Endodermal cell (in vitro differentiated cells): ENCODE measurements at places on chromosomes 6 and 20. TPM values are rescaled to one million over a fixed set of nuclear protein-coding genes. Genes with fewer than 3 reads are reported as not detected.

DNA sequence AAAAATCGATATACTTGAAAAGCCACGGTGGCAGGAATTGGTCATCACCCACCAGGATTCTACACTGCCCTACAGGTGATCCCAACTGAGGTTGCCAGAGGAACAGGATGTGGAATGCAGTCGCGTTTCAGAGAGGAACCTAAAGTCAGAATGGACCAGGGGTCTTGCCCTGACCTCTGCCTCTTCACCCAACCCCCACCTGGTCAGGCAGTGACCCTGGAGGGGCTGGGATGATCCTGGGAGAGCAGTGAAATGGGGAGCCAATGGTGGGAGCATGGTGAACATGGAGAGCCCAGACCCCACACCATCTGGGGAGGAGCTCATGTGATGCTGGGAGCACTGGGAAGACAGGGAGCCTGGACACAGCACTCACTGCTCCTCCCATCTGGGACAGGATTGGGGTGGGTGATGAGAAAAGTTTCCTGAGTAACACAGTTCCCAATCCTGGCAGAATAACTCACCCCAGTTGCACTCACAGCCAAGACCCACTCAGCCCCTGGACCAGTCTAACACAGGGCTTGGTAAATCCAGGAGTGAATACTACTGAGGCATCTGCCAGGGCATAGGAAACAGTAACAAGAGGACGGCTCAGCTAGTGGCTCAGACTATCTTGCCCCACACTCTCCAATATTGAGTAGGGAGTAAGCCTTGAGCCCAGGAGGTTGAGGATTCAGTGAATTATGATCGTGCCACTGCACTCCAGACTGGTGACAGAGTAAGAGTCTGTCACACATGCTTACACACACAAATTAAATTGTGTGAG lies 1.7 kb upstream of the ULBP2 start:
- peak; percentile 42 for DNase-seq
- H3K27ac ChIP-seq: no peak overlapping the region
- no peaks in the 10 kb centered on the region for H3K36me3 ChIP-seq
- H3K4me3 ChIP-seq: no peak overlapping the region
- H3K4me1 ChIP-seq: no peaks in the 10 kb centered on the region

PBOV1 gene
- total RNA-seq: not detected in 3 replicates

SALL4 gene
- 297 to 409 TPM (median 397 TPM) in 3 replicates for total RNA-seq

GRCh38 chr6:30725713-30726505 lies 5.8 kb downstream of the TUBB start:
- no peak overlapping the region for H3K4me3 ChIP-seq

DNA sequence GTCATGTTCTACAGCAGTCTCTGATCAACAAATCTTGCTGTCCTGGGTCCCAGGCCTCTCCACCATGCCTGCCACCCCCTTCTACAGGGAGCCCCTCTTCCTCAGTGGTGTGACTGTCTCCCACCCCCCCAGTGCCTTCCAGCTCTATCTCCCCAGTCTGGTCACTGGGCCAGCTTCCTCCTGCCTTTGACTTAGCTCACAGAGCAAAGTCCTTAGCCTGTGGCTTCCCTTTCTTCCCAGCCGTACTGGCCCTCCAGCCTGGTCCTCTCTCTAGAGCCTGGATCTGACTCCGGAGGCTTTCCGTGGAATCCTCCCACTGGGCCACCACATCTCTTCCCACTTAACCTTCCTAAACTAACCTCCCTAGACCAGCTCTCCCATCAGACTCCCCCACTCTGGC lies 17.0 kb downstream of the MAPK13 start:
- no peaks in the 10 kb centered on the region for H3K4me1 ChIP-seq
- DNase-seq: no peak
- no peak overlapping the region for H3K4me3 ChIP-seq

- H3K4me3 ChIP-seq: no peak overlapping the region
- no peaks in the 10 kb centered on the region for H3K27me3 ChIP-seq
- no peak overlapping the region for H3K27ac ChIP-seq
- H3K36me3 ChIP-seq: peaks cover 84% of the 10 kb centered on the region
Observed at GRCh38 chr6:89862698-89863097, 31.6 kb upstream of the GJA10 start.

IL17A gene
- total RNA-seq: not detected in 2 replicates

ZNF391 gene
- 7.3 and 8.6 TPM in 2 replicates for total RNA-seq

IRAK1BP1 gene
- 5.0 and 5.7 TPM in 2 replicates for total RNA-seq

TRIM15 gene
- not detected in 3 replicates for total RNA-seq

DNA sequence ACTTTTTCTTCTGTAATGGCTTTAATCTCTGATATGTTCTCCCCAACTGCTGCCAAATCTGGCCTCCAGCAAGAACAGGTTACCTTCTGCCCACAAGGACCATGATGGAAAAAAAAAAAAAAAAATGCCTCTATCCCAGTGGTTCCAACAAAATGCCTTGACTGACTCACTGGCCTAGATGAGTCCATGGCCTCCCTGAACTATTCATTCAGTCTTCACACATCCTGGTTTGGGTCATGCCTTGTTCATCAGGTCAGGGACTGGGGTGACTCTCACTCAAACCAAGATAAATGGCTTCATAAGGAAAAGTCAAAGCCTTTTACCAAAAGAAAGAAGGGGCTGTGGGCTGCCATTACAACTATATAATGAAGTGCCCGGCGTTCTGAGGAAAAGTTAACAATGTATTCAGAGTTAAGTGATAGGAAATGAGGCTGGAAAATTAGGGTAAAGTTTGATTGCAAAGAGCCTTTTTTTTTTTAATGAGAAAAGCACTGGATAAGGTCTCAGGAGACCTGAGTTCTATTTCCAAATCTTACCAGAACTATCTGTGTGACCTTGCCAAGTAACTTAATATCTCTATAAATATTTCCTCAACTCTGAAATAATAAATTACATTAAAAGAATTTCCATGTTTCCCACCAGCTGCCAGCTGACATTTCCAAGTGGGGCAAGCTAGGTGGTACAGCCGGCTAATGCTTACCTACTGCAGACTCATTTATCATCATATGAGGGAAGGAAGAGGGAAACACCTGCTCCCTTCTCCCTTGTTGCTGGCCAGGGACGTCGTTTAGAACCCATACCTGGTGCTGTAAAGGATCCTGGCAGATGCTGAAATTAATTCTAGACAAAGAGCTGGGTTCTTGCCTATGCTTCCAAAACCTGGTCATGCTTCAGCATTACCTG lies 380.0 kb upstream of the MARCKS start:
- H3K4me3 ChIP-seq: no peak overlapping the region
- no peaks in the 10 kb centered on the region for H3K36me3 ChIP-seq
- no peak overlapping the region for H3K27ac ChIP-seq
- H3K4me1 ChIP-seq: peaks cover 8% of the 10 kb centered on the region

DNA sequence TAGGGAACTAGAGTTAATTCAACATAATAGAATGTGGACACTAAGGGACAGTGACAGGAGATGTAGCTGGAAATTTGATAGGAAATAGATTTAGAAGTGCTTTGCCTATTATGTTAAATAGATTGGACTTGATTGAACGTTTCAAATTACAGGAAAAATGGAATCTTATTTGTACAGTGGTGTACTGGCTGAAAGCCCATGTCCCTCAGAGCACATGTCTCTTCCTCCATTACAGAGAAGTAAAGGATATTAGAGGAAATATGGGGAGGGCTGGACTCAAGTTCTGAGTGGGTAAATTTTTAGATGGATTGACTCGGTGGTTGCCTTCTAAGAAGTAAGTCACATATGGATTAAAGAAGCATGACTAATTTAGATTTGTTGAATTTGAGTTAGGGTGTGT lies 11.4 kb downstream of the PKIB start:
- no peak overlapping the region for H3K27ac ChIP-seq
- H3K27me3 ChIP-seq: no peaks in the 10 kb centered on the region
- no peaks in the 10 kb centered on the region for H3K36me3 ChIP-seq
- H3K4me3 ChIP-seq: no peak overlapping the region
- DNase-seq: no peak
- H3K4me1 ChIP-seq: peaks cover 20% of the 10 kb centered on the region

CTAGE9 gene
- not detected in 3 replicates for total RNA-seq

NOTCH4 gene
- total RNA-seq: 2.1 and 2.2 TPM in 2 replicates

DNA sequence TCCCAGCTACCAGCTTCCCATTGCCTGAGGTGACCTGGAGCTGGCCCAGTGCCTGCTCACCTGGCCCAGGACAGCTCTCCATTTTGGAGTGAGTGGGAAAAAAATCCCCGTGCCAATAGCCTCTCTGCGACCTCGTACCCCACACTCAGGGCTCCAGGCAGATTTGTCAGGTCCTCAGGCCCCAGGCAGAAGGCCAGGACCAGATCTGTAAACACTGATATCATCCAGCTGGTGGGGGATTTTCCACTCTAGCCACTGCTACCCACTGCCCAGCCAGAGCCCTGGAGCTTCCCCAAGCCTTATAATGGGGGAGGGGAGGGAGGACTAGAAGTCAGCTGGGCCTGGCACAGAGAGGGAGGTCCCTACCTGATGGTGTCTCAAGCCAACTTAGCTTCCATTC lies 1.3 kb upstream of the PGC start:
- DNase-seq: no peak
- no peaks in the 10 kb centered on the region for H3K4me1 ChIP-seq
- no peak overlapping the region for H3K4me3 ChIP-seq

DNA sequence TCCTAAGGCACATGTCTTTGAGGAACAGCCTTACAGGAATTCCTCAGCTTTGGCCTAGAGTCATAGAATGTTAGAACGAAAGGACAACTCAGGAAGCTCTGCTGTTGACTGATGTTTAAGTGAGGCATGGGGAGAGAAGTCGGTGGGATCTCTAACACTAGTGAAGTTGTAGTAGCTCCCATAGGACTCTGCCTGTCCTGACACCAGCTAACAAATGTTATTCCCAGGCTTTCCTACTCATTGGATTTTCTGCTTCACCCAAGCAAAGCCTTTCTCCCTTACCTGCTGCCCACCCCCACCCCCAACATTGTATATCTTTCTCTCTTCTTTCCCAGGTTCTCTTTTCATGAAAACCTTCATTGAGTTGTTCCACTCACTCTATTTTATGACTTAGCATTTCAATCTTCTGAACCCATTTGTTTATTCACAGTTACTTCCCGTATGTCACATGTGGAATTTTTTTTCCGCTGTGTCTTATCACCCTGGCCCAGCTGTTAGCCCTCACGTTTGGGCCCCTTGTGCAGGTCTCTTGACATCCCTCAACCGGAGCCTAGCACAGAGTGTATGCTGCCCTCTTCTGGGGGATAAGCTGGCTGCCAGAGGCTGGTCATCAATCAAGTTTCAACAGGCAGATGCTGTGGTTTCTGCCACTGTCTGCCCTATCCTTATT lies 39.2 kb upstream of the RNF8 start:
- DNase-seq: peak; percentile 86
- no peak overlapping the region for H3K4me3 ChIP-seq
- peaks cover 52% of the 10 kb centered on the region for H3K36me3 ChIP-seq
- no peak overlapping the region for H3K27ac ChIP-seq
- peaks cover 11% of the 10 kb centered on the region for H3K4me1 ChIP-seq

GRCh38 chr6:135655055-135655454 lies 157.5 kb upstream of the AHI1 start:
- no peak overlapping the region for H3K27ac ChIP-seq
- H3K4me3 ChIP-seq: no peak overlapping the region
- H3K4me1 ChIP-seq: no peaks in the 10 kb centered on the region
- no peaks in the 10 kb centered on the region for H3K27me3 ChIP-seq

PSORS1C1 gene
- total RNA-seq: 0.47 and 1.1 TPM in 2 replicates

DNA sequence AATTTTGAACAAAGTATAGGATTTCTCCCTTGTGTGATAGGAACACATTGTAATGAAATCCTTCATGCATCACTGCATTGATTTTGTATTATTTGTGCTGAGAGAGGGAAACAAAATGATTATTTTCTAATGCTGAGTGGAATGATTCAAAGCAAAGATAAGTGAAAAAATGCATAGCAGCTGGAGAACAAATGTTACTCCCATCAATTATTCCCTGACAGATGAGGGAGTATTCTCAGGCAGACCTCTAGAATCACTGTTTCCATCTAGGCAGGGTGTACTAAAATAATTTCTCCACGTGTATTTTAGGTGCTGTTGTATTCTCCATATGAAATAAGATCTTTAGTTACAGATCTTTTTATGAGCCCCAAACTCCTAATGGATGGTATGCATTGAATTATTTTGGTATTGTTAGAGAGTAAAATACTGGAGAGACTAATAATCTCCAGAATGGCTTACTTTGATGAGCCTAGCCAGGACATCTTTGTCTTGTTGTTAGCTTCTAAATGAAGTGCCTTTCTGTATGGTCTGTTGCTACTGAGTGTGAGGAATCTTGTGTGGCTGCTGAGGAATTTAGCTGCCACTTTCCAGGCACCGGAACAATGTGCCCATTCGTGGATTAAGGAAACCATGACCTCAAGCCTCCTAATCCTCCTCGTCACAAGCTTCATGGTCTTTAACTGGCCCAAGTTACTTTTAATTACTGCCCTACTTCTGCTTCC lies 39.6 kb downstream of the RNF217 start:
- H3K27me3 ChIP-seq: no peaks in the 10 kb centered on the region
- H3K4me3 ChIP-seq: no peak overlapping the region
- H3K36me3 ChIP-seq: no peaks in the 10 kb centered on the region
- DNase-seq: peak; percentile 57

DNA sequence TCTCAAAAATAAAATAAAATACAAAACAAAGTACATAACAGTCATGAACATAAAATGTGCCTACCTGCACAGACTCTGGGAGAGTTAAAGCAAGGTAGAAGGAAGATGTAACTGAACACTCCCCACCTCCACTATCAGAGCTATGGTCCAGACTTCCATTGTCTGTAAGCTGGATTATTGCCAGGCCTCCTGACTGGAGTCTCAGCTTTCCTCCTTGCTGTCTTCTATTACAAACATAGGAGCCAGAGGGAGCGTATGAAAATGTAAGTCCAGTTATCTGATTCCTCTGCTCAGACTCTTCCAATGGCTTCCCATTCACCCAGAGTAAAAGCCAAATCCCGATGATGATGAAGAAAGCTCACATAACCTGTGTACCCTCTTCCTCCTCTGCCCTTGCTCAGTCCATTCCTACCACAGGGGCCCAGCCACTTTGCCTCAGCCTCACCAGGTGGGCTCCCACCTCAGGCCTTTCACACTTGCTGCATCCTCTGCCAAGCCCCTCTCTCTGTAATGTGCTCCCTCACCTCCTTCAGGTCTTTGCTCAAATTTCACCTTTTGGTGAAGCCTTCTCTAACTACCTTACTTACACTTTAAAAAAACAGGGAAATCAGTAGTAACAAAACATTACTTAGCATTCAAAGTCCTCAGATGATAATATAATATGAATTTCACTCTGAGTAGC lies 194.1 kb downstream of the RIMS1 start:
- no peak overlapping the region for H3K27ac ChIP-seq
- no peaks in the 10 kb centered on the region for H3K27me3 ChIP-seq
- no peaks in the 10 kb centered on the region for H3K4me1 ChIP-seq
- no peaks in the 10 kb centered on the region for H3K36me3 ChIP-seq
- no peak overlapping the region for H3K4me3 ChIP-seq
- no peak for DNase-seq

PTPRK gene
- total RNA-seq: 45.1 to 52.4 TPM (median 46.4 TPM) in 3 replicates

GRCh38 chr20:24522452-24523330 lies 53.3 kb downstream of the SYNDIG1 start:
- H3K27me3 ChIP-seq: no peaks in the 10 kb centered on the region
- no peak overlapping the region for H3K27ac ChIP-seq
- no peak overlapping the region for H3K4me3 ChIP-seq
- H3K36me3 ChIP-seq: no peaks in the 10 kb centered on the region
